ENCODE measurements at places on chromosomes 5 and 9.

- no peak for DNase-seq
These were observed 209.7 kb upstream of the KLF4 start for GRCh38 chr9:107699231-107699630.

- no peak for DNase-seq
These were observed 123.9 kb upstream of the ABCA1 start for GRCh38 chr9:105051897-105052296.

DNA sequence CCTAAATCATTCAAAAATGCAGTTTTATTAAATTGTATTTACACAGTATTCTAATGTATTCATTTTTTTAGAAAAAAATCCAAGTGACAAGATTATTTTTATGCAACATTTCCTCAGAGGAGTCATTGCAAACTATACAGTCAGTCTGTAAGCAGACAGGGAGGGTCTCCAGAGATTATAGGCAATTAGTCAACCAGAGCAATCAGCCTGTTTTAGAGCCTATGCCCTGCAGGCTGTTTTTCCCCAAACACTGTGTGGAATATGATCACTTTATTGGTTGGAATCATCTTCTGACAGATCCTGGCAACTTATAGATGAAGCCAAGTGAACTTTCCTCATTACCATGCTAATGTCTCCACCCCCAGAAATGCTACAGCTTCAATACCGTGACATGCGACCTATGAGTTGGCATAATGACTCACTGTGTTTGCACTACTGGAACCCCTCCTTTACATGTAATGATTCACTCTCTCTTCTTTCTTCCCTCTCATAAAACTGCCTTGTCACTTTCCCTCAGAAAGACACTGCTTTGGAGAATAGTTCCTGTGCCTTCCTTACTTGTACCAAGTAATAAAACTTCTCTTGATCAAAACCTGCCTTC lies 577.7 kb upstream of the FTMT start:
- no peak for DNase-seq

- DNase-seq, result no peak
These were observed 131.0 kb upstream of the ASTN2 start for GRCh38 chr9:117545846-117546245.

DNA sequence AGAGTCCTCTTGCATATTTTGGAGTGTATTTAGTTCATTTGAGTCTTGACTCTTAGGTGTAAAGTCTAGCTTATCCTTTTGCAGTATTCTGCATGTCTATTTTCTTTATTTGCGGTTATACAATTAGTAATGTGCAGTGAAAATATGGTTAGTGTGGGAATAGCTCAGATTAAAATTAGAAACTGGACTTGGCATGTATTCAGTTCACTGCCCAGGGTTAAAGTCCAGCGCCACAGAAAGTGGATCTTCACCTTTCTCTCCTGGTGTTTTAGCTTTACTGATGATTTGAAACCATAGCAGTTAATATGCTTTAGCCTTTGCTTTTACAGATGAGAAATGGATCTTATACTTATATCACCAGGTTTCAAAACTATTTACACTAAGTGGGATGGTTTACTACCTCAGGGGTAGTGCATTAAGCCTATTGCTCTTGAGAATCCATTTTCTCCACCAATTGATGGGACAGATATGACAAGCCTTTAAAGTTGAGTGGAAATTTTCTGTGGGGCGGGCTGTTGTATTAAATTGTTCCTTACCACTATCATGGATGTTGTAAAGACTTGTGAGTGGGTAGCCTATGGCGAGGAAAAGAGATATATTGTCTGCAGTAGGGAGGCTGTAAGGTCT lies 48.9 kb downstream of the PBX3 start:
- no peak for DNase-seq

DNA sequence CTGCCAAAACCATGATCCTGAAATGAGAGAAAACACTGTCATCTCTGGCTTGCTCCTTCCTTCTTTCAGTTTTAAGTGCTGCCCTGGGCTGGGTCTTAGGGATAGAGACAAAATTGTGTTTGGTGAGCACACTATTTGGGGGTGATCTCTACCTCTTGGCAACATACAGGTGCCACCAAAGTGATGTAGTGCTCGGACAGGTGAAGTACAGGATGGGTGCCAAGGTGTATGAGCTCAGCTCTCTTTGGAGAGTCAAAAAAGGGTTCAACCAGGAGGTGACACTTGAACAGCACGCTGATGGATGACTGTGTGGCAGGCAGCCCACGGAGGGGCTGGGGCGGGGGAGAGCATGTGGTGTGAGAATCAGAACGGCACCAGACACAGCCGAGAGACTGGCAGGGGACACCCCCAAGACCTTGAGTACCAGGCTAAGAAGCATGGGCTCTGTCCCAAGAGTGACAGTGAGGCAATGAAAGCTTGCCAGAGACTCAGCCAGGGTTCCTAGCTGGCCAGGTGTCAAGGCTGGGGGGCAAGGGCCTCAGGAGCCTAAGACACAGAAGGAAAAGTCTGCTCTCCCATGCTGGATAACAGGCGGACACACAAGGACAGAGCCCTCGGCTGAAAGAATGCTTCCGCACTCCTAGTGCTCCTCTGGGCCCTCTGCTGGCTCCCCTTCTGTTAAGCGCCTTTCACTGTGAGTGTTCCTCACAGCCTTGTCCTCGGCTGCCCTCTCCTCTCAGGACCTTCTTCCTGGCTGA lies 2.5 kb downstream of the NHP2 start:
- DNase-seq, result no peak

DNA sequence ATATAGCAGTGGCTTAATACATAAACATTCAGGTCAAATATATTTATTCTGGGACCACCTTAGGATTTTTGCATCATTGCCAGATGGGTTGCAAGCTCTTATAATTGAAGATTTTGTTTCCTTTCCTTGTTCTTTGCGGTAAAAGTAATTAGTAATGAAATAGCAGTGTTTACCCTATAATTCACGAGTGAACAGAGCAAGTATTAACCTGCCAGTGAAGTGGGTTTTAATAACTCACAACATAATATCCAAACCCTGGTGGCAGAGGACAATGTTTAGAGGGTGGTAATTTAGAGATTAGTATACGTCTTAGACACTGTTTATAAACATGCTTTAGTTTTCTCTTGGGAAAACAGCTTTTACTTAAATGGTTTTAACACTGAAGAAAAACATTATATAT lies 11.8 kb downstream of the ARL14EPL start:
- DNase-seq, result no peak

DNA sequence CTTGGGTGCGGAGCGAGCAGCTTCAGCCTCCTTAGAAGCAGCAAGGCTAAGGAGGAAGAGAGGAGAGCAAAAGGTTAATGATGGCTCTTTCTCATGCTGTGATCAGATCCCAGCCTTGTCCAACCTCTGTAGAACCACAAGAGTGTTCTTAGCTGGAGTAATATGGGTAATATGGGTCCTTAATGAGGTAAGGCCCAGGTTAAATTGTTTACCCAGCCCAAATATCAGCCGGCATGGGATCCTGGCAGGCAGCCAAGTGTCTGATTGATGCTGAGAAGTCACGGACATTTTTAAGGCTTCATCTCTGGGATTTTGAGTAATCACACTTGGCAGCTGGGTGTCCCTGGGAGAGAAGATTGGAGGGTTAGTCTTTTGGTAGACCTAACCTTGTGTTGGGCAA lies 32.3 kb downstream of the GLRA1 start:
- DNase-seq, result no peak

DNA sequence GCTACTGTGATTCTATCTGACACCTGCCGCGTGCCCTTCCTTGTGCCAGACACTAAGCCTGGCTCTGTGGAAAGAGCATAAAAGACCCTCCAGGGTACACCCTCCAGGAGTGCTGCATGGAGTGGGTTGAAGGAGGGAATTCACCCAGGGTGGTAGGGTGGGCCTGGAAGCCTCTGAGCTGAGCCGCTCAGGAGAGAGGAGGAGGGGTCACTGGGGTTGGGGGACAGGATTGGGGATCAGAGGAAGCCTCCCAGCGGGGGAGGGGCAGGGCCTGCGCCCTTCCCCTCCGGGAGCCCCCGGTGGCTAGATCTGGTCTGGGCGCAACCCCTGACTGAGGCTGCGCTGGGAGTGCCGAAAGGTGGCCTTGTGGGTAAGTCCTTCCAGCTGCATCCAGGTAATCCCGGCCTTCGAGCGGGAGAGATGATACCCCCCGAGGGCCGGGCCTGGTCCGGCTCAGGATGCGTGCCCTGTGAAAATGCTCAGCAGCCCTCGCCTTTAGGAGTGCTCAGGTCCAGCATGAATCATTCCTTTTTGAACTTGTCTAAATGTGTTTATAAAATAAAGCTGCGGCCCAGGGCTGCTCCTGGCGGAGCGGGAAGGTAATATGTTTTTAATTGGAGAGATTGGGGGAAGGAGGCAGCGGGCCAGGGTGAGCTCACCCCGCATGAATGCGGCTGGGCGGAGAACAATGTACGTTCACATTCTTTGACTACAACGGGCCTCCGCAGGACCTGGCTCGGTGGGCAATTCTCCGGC lies 118.1 kb upstream of the SMIM23 start:
- DNase-seq, result no peak

DNA sequence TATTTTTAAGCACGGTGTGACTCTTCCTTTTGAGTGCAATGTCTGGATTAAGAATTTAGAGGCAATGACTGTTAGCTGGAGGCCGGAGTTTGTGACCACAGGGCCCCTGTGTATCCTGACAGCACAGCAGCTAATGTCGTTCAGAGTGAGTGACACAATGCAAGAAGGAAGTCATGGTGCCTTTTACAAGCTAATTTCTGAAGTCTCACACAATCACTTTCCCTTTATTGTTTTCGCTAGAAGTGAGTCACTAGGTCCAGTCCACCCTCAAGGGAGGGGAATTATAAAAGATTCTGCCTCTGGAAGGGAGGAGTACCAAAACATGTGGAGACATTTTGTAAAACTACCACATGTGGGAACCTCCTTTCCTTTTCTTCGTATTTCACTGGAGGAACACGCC lies 185.5 kb upstream of the FGF10 start:
- no peak for DNase-seq

GRCh38 chr5:79575996-79576395 lies 36.2 kb upstream of the TENT2 start:
- no peak for DNase-seq

DNA sequence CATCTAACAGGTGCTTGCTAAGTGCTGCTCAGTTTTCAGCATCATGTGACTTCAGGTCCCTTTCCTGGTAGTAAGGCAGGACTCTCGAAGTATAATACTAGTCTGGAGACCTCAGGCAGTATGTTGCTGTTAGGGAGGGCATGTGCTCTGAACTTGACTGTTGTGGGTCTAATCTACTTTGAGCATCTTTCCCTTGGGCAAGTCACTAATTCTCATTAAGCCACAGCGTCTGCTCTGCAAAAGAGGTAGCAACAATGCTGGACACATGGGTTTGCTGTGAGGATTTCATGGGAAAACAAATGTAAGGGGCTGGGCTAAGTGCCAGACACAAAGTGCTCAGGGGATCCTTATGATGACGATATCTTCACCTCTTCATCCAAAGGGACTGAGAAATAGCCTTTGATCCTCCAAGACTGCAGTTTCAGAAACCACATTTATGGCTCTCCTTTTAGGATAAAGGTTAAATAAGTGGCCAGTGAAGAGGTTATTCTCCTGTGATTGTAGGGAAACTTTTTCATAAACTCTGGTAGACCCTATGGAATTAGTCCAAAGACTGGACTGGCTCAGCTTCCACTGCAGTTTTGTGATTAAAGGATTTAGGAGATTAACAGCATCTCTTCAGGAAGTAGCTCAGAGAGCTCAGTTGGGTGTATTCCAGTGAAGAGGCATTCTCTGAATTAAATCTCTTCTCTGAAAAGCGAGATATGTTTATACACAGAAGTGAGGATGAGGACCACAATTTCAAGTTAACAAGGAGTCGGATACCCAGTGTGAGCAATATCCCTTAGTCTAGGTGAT lies 216.6 kb downstream of the SGCD start:
- DNase-seq, result no peak

- DNase-seq, result no peak
These were observed 14.2 kb upstream of the PHYKPL start for GRCh38 chr5:178246624-178247279.

- no peak for DNase-seq
These were observed 125.9 kb downstream of the APBA1 start for GRCh38 chr9:69546265-69546664.

GRCh38 chr5:82884821-82885471 lies 192.2 kb downstream of the TMEM167A start:
- no peak for DNase-seq

- DNase-seq, result no peak
These were observed 118.7 kb upstream of the SNX2 start for GRCh38 chr5:122656160-122656559.

DNA sequence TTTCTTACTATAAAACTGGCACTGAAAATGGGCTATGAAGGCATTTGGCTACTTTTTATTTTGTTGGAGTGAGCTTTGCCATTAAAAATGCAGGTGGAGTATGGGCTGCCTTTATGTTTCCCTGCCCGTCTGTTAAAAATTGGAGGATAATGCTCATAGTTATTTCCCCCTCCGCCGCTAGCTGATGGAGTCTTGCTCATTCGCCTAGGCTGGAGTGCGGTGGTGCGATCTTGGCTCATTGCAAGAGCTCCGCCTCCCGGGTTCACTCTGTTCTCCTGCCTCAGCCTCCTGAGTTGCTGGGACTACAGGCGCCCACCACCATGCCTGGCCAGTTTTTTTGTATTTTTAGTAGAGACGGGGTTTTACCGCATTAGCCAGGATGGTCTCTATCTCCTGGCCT lies 8.6 kb downstream of the G3BP1 start:
- no peak for DNase-seq

DNA sequence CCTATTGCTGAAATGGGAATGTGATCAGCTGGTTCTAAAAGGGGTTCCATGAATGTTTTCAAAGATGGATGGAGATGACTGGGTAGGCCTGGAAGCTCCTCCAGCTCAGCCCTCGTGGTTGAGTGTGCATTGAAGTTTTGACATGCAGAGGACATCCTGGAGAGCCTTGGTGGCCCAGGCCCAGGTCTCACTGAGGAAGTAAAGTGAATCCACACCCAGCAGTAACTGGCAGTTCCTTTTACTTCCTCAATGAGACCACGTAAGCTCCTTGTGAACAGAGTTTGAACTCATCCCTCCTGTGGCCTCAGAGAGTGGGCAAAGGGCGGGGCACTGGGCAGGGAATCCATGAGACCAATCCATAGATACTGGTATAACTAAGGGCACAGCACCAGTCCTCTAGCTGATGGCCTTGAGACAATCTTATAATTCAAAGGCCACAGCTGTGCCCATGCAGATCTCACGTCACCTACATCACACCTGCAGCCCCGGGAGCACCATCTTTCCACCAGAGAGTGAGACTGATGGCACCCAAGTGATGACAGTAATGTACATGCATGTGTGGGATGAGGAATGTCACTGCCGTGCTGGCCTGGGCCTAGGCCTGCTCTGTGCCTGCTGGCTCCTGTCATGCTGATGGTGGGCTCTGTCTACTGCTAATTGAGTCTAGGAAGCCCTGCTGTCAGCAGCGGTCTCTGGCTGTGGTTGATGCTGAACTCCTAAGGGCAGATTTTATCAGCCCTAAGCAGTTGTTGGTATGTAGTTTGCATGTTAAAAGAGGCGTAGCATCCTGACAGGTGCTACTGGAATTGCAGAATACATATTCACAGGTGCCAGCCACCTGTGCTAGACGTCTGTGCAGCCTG lies 257.8 kb downstream of the FSTL4 start:
- peak; percentile 17 for DNase-seq
